Stimulated activated CD8-positive, alpha-beta memory T cell treated with anti-CD3 and anti-CD28 coated beads, Interleukin-4, amount 100 ng/mL, for 1 hour (primary cell): ENCODE measurements at places on chromosomes 2 and 18.

- DNase-seq: no peak
Measured at GRCh38 chr2:134079373-134079772, 174.5 kb upstream of the MGAT5 start.

- DNase-seq: no peak
Measured at GRCh38 chr2:126887506-126887905, 11.2 kb upstream of the TEX51 start.

DNA sequence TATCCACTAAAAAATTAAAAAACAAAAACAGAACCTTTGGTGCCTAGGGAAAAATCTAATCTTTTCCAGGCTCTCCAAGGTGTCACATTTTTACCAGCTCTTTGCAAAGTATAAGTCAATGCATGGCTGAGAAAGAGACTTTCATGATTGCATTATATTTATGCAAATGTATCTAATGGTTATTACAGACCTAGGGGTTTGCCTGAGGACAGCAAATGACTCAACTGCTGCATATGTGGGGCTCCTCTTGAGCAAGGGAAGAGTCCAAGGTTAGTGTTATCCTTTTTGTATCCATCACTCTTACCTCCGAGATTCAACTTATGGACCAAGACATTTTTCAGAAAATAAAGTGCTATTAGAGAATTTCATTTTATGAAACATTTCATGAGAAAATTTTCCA is 33.9 kb upstream of the RMP24 start:
- DNase-seq: no peak

GRCh38 chr2:78870343-78870967 is 155.0 kb upstream of the REG3G start:
- DNase-seq: no peak

GRCh38 chr2:86775338-86775737 is 15.4 kb downstream of the CD8A start:
- no peak for DNase-seq

GRCh38 chr2:120391911-120392665 is 46.2 kb downstream of the INHBB start:
- no peak for DNase-seq
